ENCODE measurements at places on chromosomes 11 and 22. TPM values are rescaled to one million over a fixed set of nuclear protein-coding genes. Genes with fewer than 3 reads are reported as not detected.

The JHY gene
- polyA plus RNA-seq: 11.4 TPM

The SHISA8 gene
- polyA plus RNA-seq: 1.6 TPM

The SEPTIN5 gene
- 34.6 TPM for polyA plus RNA-seq

The DMC1 gene
- 6.4 TPM for polyA plus RNA-seq

The IL17RA gene
- 4.2 TPM for polyA plus RNA-seq

The MYBPC3 gene
- polyA plus RNA-seq: 0.14 TPM

Data from renal pelvis (tissue), 12 donors.